ENCODE measurements at places on chromosomes 2 and 18.

DNA sequence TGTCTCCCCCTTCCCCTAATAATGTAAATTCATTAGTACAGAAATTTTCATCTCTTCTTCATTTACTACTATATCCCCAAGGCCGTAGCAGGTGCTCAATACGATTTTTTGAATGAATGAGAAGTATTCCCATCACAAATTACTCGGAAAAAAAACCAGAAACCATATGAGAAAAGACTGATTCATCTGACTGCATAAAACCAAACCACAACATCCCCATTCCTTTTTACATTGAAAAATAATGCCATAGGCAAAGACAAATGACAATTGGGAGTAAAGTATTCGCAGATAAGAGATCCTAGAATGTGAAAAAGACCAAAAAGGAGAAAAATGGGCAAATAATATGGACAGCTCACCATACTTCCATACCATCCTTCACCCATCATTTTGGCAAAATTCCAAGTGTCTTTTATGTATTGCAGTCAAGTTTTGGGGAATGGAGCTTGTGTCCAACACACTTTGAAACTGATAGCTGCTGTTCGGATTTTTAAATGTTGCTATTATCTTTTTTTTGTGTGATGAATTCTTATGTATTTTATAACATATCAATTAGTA lies 1.5 kb downstream of the ZC3H8 start:
- no peak for DNase-seq

GRCh38 chr2:205166745-205167144 lies 515.6 kb upstream of the NRP2 start:
- DNase-seq = no peak

- no peak for DNase-seq
Observed at GRCh38 chr2:157024129-157024528, 233.4 kb upstream of the GALNT5 start.

GRCh38 chr2:164777847-164778461 lies 63.7 kb downstream of the COBLL1 start:
- DNase-seq = no peak

- no peak for DNase-seq
Observed at GRCh38 chr2:4483050-4483449, 779.7 kb downstream of the DCDC2C start.

DNA sequence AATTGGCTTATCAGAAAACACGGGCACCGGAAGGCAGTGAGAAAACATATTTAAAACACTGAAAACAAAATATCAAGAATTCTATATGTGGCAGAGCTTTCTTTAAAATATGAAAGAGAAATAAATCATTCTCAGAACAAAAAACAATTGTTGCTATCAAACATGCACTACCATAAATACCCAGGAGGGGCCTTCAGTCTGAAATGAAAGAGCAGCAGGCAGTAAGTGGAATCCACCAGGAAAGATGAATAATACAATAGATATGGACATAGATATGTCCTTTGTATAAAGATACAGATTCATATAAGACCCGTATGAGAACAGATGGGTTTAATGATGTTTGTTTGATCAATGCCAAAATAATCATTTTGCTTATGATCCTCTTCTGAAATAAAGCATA lies 142.0 kb downstream of the TMEM18 start:
- no peak for DNase-seq

Measured in central memory CD4-positive, alpha-beta T cell (primary cell).